ENCODE measurements at places on chromosomes 1 and 21.

DNA sequence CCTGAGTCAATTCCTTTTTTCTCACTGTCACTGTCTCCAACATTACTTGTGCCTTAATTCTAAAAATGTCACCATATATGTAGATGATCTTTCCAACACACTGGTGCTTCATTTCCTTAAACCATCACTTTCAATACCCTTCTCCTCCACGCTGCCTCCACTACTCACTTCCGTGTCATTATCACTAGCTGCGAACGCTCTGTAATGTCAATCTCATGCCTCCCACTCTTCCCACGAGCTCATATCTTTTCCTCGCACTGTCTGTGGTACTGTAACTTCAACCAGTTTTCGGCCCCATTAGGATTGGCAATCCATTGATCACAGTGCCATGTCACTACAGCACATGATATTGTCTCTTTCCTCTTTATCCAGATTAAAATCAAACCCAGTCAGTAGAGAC, 61.6 kb downstream of the PLD5 start:
- H3K27ac ChIP-seq: no peak overlapping the region
- no peak overlapping the region for H3K4me3 ChIP-seq
- H3K4me1 ChIP-seq: no peaks in the 10 kb centered on the region
- no peaks in the 10 kb centered on the region for H3K36me3 ChIP-seq
- no peak for DNase-seq
- peaks cover 20% of the 10 kb centered on the region for H3K27me3 ChIP-seq

- peak overlapping the region; percentile 92 for H3K4me3 ChIP-seq
- peaks cover 63% of the 10 kb centered on the region for H3K4me1 ChIP-seq
- H3K27me3 ChIP-seq: no peaks in the 10 kb centered on the region
- peaks cover 16% of the 10 kb centered on the region for H3K36me3 ChIP-seq
These were observed 19.5 kb downstream of the UBASH3A start for GRCh38 chr21:42423197-42423675.

DNA sequence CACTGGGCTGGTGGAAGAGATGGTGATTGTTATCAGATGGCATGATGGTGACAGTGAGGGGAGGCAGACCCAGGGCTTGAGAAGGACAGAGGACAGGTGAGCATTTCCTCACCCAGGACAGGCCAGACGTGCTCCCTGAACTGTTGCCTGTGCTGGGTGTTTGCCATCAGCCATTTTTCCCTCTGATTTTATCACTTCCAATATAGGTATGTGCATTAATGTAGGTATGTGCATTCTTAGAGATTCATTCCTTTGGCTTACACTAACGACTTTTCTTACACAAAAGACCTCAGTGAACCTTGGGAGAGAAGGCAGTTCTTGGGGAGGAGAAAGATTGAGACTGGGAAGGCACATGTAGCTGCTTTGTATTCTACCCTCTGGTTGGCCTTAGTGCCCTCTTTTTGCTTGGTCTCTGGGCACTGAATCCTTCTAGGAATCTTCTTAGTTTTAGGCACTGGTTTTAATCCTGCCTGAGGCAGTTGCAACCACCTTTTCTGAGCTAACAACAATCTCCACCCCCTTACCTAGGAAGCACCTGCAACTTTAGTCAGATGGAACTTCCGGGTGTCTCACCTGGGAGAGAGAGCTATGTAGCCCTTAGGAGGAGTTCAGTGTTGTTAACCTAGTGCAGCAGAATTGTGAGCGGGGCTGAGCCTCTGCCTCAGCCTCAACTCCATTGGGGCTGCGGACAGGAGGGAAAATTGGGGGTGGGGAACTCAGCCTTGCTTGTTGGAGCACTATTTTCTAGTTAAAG, 30.9 kb downstream of the C1orf116 start:
- peaks cover 3% of the 10 kb centered on the region for H3K36me3 ChIP-seq
- H3K27me3 ChIP-seq: peaks cover 26% of the 10 kb centered on the region
- no peak for DNase-seq
- peaks cover 12% of the 10 kb centered on the region for H3K4me1 ChIP-seq
- no peak overlapping the region for H3K4me3 ChIP-seq

GRCh38 chr1:59016390-59016789, 232.5 kb upstream of the JUN start:
- no peak overlapping the region for H3K27ac ChIP-seq
- no peak for DNase-seq
- peaks cover 2% of the 10 kb centered on the region for H3K36me3 ChIP-seq
- H3K4me1 ChIP-seq: peaks cover 15% of the 10 kb centered on the region
- no peak overlapping the region for H3K4me3 ChIP-seq

- H3K36me3 ChIP-seq: peaks cover 2% of the 10 kb centered on the region
These were observed 199.3 kb downstream of the TTLL7 start for GRCh38 chr1:83799594-83799993.

DNA sequence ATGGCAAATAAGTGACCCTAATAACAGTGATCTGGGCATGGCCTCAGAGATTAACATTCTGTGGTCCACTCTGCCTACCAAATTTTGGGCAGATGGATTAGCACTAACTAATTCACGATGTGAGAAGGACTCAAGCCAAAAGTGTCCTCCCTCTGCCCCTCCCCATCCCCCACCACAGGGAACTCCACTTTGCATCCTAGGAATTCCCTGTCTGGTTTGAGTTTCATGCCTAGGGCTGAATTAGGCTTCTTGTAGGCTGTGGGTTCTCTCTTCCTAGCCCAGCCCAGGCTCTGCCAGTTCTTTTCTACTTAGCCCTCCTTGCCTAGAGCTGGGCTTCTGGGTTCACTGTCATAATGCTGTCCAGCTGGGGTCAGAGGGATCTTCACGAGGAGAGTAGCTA, 64.1 kb downstream of the ATP2B4 start:
- peaks cover 5% of the 10 kb centered on the region for H3K36me3 ChIP-seq
- H3K4me3 ChIP-seq: no peak overlapping the region
- DNase-seq: no peak
- H3K27ac ChIP-seq: peak overlapping the region; percentile 66

- H3K27me3 ChIP-seq: no peaks in the 10 kb centered on the region
- peak; percentile 22 for DNase-seq
- peak overlapping the region; percentile 43 for H3K4me3 ChIP-seq
- peaks cover 26% of the 10 kb centered on the region for H3K4me1 ChIP-seq
These were observed 5.9 kb downstream of the RFX5 start for GRCh38 chr1:151340870-151341754.

- no peak for DNase-seq
- no peaks in the 10 kb centered on the region for H3K36me3 ChIP-seq
- peak overlapping the region; percentile 56 for H3K27ac ChIP-seq
- peaks cover 18% of the 10 kb centered on the region for H3K4me1 ChIP-seq
- H3K4me3 ChIP-seq: peak overlapping the region; percentile 86
These were observed 155.9 kb upstream of the RUNX1 start for GRCh38 chr21:35204850-35205541.

GRCh38 chr1:160658162-160658813, 11.4 kb upstream of the SLAMF1 start:
- no peak overlapping the region for H3K4me3 ChIP-seq
- DNase-seq: no peak
- H3K4me1 ChIP-seq: peaks cover 44% of the 10 kb centered on the region
- H3K27me3 ChIP-seq: no peaks in the 10 kb centered on the region
- no peak overlapping the region for H3K27ac ChIP-seq

DNA sequence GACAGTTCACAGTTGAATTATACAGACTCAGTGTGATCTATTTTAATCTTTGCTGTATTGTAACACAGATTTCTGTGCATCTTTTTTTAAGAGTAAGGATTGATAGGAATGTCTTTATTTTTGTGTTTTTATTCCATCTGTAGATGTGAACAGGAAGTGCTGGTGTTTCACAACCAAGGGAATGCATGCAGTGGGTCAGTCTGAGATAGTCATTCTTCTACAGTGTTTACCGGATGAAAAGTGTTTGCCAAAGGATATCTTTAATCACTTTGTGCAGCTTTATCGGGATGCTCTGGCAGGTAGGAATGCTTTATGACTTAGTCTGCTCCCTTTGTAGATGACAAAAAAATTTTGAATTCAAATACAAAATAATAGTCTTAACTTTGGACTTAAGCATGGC, 84.5 kb downstream of the CC2D1B start:
- no peaks in the 10 kb centered on the region for H3K4me1 ChIP-seq
- H3K4me3 ChIP-seq: no peak overlapping the region
- H3K27me3 ChIP-seq: no peaks in the 10 kb centered on the region
- H3K36me3 ChIP-seq: peaks cover 8% of the 10 kb centered on the region

- no peak for DNase-seq
- H3K36me3 ChIP-seq: peaks cover 2% of the 10 kb centered on the region
- no peak overlapping the region for H3K27ac ChIP-seq
- H3K4me3 ChIP-seq: no peak overlapping the region
These were observed 1028.3 kb upstream of the B3GALT2 start for GRCh38 chr1:194214735-194215134.

DNA sequence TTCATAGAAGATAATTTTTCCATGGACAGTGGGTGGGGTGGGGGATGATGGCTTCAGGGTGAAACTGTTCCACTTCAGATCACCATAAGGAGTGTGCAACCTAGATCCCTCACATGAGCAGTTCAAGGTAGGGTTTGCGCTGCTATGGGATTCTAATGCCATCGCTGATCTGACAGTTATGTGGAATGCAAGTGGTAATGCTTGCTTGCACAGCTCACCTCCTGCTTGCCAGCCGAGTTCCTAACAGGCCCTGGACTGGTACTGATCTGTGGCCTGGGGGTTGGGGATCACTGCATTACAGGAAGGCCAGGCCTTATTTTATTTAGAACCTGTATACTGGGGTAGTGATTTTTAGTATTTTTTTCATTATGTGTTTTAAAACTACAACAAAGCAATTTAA, 22.0 kb downstream of the MAN1A2 start:
- peaks cover 27% of the 10 kb centered on the region for H3K4me1 ChIP-seq
- no peak overlapping the region for H3K4me3 ChIP-seq
- no peaks in the 10 kb centered on the region for H3K27me3 ChIP-seq
- DNase-seq: no peak
- no peak overlapping the region for H3K27ac ChIP-seq

DNA sequence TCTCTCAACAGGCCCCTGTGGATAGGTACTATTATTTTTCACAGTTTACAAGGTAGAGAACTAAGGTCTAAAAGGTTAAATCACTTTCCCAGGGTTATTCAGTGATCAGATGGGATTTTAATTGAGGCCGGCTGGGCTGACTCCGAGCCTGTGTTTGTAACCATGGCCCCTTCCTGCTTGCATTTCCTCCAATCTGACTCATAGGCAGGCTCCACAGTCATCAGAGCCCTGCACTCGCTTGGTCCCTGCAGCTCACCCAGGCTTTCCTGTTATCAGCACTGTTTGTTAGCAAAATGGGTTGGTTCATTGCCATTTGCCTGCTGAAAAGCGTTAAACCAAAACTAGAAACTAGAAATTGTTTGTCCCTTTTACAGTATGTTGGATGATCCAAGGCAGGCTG, 41.4 kb upstream of the LMX1A start:
- peaks cover 60% of the 10 kb centered on the region for H3K27me3 ChIP-seq
- H3K4me3 ChIP-seq: no peak overlapping the region
- H3K27ac ChIP-seq: no peak overlapping the region
- no peak for DNase-seq

DNA sequence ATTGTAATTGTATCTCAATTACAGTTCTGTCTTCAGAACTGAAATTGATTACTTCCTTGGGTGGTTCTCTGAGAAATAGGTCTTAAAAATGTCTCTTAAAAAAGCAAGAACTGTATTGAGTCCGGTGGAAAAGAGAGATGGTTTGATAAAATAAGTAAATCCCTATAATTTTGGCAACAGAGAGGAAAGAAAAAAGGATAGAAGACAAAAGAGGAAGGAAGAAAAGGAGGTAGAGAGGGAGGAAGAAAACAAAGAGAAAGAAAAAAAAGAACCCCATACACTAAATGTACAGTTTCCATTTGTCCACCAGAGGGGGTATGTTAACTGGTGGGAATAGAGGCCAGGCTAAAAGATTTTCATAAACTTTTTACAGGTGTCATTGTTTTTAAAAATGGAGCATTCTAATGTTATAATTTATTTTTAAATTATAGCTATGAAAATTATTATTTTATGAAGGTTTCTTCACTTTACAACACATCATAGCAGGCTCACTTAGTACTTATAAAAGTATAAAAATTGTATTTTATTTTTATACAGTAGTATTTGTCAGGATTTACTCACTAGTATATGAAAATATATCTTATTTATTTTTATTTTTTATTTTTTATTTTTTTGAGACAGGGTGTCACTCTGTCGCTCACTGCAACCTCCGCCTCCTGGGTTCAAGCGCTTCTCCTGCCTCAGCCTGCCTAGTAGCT, 2.1 kb upstream of the UBE2T start:
- no peak overlapping the region for H3K4me3 ChIP-seq
- no peak overlapping the region for H3K27ac ChIP-seq
- peaks cover 4% of the 10 kb centered on the region for H3K36me3 ChIP-seq
- H3K4me1 ChIP-seq: peaks cover 25% of the 10 kb centered on the region
- H3K27me3 ChIP-seq: no peaks in the 10 kb centered on the region

GRCh38 chr1:62962014-62962812, 178.3 kb downstream of the ATG4C start:
- H3K4me3 ChIP-seq: no peak overlapping the region
- H3K27ac ChIP-seq: no peak overlapping the region
- H3K36me3 ChIP-seq: no peaks in the 10 kb centered on the region
- peaks cover 27% of the 10 kb centered on the region for H3K27me3 ChIP-seq

GRCh38 chr1:201341377-201341776, 36.1 kb downstream of the TNNT2 start:
- no peak overlapping the region for H3K27ac ChIP-seq
- H3K4me3 ChIP-seq: no peak overlapping the region
- H3K4me1 ChIP-seq: peaks cover 2% of the 10 kb centered on the region
- DNase-seq: no peak
- H3K36me3 ChIP-seq: no peaks in the 10 kb centered on the region

GRCh38 chr1:118982821-118983557, 5.2 kb downstream of the TBX15 start:
- H3K36me3 ChIP-seq: peaks cover 6% of the 10 kb centered on the region
- DNase-seq: no peak
- peaks cover 88% of the 10 kb centered on the region for H3K27me3 ChIP-seq
- peaks cover 2% of the 10 kb centered on the region for H3K4me1 ChIP-seq
- no peak overlapping the region for H3K4me3 ChIP-seq

DNA sequence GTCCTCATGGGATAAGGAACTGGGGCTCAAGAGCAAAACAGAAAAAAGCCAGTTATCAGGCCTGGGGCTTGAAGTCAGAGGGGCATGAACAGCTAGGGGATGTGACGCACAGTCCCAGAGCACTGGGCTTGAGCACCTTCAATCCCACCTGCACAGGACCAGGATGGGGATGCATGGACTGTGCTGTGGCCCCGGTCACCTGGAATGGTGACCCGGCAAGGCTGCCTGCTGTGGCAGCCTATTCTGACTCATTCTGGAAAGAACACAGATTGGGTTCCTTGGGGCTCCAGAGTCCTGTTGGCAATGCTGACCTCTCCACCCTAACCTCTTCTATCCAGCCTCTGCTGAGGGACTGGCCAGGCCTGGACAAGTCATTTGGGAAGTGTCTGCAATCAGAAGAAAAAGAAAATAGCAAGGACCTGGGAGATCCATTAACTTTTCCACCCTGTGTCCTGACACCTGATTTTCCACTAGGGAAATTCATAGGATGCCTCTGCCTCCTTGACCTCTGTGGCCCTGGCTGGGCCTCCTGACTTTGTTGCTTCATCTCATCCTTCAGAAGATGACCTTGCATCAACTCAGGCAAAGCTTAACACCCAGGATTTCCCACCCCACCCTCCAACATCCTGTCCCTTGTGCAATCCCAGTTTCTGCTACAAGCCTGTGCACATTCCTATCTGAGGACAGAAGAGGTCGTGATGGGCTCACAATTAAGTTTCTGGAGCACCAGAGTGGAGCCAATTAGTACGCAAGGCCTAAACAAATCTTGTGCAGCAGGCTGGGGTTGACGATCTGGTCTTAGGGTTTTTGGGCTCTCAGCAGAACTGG, 17.9 kb upstream of the FMOD start:
- peaks cover 5% of the 10 kb centered on the region for H3K36me3 ChIP-seq
- H3K4me3 ChIP-seq: no peak overlapping the region
- H3K27ac ChIP-seq: no peak overlapping the region
- peaks cover 3% of the 10 kb centered on the region for H3K4me1 ChIP-seq
- DNase-seq: no peak
- peaks cover 63% of the 10 kb centered on the region for H3K27me3 ChIP-seq
